KBM-7 (cell line): ENCODE measurements at places on chromosomes 6 and 20.

DNA sequence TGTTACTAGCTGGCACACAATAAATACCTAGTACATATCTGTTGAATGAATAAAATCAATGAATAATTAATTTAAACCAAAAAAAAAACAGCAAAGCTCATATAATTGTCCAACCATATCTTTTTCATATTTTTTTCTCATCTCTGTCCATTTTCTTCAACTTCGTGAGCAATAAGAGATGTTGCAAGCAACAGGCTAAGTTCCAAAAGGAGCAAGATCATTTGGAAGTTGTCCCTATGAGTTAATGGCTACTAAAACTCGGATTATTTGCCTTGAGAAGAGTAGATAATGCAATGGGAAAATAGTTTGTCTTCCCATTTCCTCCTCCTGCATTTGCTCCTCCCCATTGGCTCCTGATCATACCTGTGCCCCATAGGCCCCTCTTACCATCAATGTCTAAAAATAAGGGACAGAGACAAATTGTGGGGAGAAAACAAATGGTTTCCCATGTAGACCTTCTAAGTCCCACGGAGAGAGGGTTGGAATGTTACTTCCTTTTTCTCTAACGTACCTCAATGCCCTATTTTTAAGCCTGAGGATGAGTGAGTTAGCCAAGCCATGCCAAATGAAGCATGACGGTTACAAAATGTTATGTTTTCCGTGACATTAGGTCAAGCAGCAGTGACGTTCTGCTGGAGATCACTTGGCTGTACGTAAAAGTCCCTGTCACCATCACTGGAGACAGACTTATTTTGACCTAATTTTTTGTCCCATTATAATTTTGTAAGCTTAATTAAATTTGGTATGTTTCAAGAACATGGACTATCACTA is 217.3 kb upstream of the PREP start:
- DNase-seq: peak; percentile 79

- DNase-seq: no peak
These were observed 82.7 kb downstream of the SIM1 start for GRCh38 chr6:100382031-100382430.

DNA sequence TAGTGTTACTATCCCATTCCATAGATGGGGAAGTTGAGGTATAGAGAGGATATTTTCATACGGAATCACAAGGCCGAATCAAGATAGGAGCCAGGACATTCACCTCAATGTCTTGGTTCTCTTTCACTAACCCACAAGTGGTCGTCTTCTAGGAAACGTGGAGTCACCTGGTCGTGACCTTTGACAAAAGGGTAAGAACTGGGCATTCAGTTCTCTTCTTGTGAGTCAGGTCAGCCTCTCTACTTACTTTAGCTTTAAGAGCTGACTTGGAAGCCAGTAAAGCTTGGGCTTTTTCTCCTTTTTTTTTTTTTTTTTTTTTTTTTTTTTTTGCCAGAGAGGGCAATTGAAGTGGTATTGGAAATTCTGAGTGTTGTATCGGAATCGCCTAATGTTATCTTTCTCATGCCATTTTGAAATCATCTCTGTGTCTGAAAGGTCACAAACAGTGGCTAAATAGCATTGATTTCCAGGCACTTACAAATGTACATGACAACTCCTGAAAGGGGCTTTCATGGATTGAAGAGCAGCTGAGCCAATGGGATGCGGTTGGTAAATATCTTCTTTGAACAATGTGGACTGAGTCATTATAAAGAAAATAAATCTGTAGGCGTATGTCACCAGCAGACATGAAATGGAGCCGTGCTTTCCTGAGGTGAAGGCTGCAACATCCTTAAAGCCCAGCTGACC is 356.9 kb downstream of the KIF16B start:
- DNase-seq: no peak

DNA sequence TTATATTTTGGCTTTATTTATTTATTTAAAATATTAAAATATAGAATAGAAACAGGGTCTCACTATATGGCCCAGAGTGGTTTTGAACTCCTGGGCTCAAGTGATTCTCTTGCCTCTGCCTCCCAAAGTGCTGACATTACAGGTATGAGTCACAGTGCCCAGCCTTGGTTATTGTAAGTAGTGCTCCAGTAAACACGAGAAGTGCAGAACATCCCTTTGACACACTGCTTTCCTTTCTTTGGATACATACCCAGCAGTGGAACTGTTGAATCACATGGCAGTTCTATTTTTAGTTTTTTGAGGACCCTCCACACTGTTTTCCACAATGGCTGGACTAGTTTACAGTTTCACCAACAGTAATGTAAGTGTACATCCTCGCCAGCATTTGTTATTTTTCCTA is 203.9 kb downstream of the PHF3 start:
- DNase-seq: no peak

DNA sequence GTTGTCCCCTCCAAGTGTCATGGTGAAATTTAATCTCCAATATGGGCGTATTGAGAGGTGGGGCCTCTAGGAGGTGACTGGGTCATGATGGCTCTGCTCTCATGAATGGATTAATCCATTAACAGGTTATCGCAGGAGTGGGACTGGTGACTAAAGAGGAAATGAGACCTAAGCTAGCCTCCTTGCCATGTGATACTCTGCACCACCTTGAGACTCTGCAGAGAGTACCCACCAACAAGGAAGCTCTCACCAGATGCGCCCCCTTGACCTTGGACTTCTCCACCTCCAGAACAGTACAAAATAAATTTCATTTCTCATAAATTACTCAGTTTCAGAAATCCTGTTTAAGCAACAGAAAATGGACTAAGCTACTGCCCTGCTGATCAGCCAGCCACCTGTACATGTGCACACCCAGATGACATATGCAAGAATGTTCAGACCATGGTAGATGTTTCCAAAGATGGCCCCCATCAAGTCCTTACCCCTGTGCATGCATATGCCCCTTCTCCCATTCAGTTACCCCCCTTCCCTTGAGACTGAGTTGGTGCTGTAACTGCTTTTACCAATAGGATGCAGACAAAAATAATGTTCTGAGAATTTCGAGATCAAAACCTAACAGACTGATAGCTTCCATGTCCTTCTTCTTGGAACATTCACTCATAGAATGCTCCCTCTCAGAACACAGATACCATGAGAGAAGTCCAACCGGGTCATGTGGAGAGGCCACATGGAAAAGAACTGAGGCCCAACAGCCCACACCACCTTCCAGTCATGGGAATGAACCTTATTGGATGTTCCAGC is 28.4 kb downstream of the MAP3K5 start:
- no peak for DNase-seq

DNA sequence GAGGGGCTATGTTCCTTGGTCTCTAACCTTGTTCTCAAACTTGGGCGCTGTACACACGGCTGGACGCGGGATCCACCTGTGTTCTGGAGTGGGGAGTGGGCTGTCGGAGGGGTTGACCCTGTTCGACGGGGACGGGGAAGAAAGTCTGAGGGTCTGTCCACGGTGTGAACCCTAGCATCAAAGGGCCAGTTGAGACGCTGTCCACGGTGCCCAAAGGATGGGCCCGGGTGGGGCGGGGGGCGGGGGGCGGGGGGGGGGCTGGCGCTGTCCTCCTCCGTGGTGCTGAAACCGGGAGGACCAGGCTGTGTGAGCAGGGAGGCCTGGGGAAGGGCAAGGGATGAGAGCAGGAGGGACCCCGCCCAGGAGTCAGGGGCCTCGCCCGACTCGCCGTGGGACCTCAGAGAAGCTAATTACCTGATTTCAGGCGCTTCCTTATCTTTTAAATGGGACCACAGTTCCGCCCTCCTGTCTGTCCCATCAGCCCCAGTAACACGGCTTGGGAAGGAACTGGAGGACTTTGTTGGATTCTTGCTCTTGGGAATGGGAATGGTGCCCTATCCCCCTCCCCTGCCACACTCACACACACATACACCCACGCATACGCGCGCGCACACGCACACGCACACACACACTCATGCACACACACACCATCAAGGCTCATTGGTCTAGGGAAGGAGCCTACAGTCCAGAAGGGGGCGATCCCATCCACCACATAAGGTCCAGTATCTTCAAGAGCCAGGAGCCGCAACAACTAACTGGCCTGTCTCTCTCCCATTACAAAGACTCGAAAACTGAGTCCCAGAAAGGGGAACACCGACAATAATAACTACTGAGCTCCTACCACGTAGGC is 1.0 kb upstream of the VSTM2L start:
- peak; percentile 53 for DNase-seq

GRCh38 chr6:10725044-10725443 is 2.2 kb downstream of the TMEM14C start:
- no peak for DNase-seq

GRCh38 chr6:10409233-10409721 is 5.6 kb downstream of the TFAP2A start:
- no peak for DNase-seq

GRCh38 chr6:150451807-150452427 is 83.1 kb downstream of the IYD start:
- no peak for DNase-seq

GRCh38 chr6:125918681-125919566 is 37.6 kb upstream of the HINT3 start:
- DNase-seq: peak; percentile 87

DNA sequence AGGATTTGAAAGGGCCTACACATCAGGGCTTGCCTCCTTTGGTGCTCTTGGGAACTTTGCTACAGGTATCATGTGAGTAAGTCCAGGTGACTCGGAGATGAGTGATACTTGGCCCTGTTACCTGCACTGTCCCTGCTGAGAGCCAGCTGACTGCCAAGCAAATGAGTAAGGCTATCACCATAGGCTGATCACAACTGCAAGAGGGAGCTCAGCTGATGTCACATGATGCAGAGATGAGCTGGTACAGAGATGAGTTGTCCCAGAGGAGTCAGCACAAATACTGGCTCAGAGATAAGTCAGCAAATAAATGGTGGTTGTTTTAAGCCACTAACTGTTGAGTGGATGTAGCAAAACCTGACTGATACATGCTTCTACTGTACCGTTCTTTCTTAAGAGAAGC is 41.4 kb downstream of the LAMP5 start:
- no peak for DNase-seq

DNA sequence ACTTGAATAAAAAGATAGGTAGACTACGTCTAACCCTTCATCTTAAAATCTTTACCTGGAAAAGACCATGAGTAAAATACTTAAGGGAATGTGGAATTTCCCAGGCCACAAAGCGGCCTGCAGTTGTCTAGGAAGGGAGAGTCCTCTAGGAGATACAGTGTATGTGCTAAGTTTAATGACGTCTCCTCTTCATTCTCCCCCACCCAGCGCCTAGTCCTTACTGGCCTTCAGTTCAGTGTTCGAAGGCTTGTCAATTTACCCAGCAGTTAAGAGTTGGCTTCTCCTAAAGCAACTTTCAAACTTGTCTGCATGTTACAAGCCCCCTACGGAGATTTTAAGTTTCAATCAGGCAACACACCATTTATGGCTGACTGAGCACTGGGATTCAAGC is 35.2 kb downstream of the HFE start:
- no peak for DNase-seq

DNA sequence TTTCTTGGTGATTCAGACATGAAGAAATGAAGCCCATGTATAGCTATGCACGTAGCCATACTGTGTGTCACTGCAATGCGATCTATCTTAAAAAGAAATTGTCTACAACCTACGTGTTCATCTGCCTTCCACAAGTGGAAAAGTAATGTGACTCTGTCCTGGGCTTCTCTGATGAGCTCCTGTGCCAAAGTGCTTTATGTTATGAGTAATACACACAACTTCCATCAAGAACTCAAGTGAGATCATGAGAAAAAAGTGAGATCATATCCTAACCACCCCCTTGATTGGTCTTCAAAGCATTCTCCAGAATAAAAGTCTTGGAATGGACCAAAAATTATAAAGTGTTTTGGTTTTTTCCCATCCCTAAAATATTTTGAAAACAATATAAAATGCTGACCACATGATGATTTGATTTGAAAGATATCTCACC is 114.3 kb downstream of the DST start:
- DNase-seq: no peak

DNA sequence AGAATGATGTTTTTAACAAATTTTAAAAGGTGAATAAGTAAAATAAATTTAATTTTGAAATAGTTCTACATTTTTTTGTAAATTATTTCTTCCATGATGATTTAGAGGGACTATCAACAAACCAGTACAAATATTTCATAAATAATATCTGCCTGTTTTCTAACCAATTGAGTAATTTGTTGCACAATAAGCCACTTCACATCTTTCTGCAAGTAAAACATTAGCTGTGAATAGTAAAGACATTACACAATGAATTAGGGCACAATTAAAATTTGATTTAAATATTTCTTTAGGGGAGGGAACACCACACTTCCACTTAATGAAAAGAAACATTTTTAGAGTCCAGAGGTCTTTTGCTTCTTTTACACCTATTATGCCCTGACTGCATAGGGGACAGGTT is 118.4 kb upstream of the PTPRK start:
- no peak for DNase-seq

- no peak for DNase-seq
These were observed 7.6 kb downstream of the STXBP5 start for GRCh38 chr6:147211831-147212230.

GRCh38 chr6:19454001-19454720 is 383.0 kb upstream of the ID4 start:
- no peak for DNase-seq

GRCh38 chr6:90545448-90545847 is 41.4 kb downstream of the MAP3K7 start:
- no peak for DNase-seq
